Stimulated activated CD4-positive, alpha-beta T cell treated with anti-CD3 and anti-CD28 coated beads, TNF-alpha, amount 100 ng/mL, for 24 hours (primary cell): ENCODE measurements at places on chromosomes 1 and 21.

DNA sequence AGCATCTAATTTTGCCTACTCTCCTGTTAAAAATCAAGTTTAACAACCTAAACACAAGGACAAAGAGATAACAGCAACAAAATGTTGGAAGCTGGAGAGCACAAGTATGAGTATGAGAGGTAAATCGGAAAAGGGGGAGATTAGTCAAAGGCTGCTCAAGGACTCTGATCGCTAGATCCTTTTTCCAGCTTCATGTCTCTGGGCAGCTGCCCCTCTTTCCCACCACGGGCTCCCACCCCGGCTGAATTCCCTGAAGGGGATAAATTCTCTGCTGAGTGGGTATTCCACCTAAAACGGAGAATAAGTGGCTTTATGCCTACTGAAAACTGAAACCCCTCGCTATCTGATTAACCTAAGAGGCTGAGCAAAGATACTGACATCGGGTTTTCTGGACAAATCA, 696 bp upstream of the CTBS start:
- no peak for DNase-seq

- DNase-seq = no peak
These were observed 46.8 kb upstream of the BARHL2 start for GRCh38 chr1:90763930-90764329.

- no peak for DNase-seq
These were observed 75.2 kb upstream of the TSPAN2 start for GRCh38 chr1:115164484-115164883.

GRCh38 chr1:212413902-212414327, 771 bp downstream of the PACC1 start:
- no peak for DNase-seq

- DNase-seq = no peak
These were observed 38.4 kb downstream of the NCMAP start for GRCh38 chr1:24594328-24594598.

GRCh38 chr1:224359207-224359606, 2.5 kb downstream of the CNIH4 start:
- DNase-seq = no peak

- no peak for DNase-seq
These were observed 6.2 kb downstream of the BECN2 start for GRCh38 chr1:241963722-241964121.

DNA sequence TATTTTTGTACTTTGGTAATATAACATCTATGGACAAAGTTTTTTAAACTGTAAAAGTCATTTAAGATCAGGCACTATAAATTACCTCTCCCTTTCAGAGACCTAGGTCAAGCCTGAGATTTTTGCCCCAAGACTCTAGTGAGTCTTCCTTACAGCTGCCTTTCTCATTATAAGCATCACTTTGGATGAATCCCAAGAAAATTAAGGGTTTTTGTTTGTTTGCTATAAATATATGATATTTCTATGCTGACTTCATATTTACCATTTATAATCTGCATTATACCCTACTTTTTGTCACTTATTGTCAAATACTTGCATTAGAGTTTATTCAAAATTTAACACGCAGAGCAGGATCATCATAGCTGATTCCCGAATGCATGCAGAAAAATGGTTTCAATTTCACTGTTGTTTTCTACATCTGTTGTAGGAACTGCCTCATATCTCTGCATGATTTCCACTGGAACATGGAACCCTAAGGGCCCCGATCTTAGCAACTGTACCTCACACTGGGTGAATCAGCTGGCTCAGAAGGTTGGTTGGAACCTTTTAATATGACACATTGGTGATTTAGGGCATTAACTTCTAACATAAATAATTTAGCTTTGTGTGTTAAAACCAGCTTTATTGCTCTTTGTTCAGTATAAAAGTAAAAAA, 150.0 kb downstream of the ADGRL2 start:
- no peak for DNase-seq

DNA sequence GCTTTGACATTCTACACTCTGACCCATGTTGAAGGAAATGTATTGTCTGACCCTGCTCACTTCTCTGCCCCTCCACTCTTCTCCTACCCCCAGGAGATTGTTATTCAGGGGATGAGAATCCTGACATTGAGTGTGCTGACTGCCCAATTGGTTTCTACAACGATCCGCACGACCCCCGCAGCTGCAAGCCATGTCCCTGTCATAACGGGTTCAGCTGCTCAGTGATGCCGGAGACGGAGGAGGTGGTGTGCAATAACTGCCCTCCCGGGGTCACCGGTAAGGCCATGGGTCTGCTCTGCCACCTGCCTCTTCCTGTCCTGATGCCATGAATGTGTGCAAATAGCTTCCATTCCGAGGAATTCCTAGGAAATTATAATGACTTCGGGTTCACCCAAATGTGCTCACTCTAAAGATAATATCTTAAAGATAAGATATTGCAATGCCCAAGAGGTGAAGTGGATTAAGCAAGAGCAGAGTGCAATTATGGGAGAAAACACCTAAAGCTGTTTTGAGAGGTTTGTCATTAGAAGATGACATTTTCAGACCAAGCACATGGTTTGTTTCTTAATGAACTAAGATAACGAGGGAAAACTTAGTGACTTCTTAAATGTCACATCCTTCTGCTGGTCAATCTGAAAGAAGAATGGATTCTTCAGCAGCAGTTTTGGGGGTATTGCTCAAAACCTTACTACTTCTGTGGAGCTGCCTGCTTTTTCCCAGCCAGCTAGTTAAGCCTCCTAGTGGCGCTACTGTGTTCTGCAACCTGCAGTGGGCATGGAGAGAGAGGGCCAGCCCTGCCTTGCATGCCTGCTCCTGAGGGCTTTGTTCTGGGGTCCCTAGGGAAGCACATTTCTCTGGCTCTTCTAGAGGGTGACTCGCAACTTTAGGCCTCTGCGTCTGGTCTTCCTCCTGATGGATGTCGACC, 41.6 kb downstream of the LAMC2 start:
- DNase-seq = no peak

DNA sequence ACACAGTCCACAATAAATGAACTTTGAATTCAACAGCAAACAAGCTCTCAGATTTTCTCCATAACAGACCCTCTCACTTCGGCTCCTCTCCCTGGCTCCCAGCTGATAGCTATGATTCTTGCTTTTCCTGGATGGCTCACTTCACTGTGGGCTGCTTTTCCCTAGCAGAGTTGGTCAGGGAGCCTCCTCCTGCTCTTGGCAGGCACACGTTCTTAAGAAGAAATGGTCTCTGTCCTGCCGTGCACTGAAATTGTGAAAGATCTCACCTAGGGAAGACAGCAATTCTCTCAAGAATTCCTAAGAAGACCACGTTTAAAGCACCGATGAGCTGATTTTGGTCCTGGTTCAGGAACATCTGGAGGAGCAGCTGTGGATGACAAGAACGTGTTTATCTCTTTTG, 148.5 kb upstream of the KCNK2 start:
- no peak for DNase-seq

GRCh38 chr1:233075915-233076295, 125.5 kb downstream of the NTPCR start:
- DNase-seq = no peak

DNA sequence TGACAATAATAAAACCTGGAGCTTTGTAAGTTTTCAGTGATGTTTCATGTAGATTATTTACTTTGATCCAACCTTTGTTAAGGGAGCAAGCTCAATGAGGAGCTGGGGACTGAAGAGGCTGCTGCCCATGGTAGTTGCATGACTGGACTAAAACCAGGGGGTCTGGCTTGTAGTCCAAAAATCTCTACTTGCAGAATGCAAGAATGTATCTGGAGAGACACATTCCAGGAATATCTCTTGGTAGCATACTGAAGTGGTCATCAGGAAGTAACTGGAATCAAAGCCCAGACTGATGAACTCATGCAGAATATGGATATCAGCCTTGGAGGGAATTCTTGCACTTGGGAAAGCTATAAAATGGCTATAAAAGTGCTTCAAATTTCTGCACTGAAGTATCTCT, 5.8 kb upstream of the KIAA0040 start:
- DNase-seq = no peak

- no peak for DNase-seq
These were observed 136.3 kb downstream of the CLEC20A start for GRCh38 chr1:178360421-178360820.

- DNase-seq = no peak
These were observed 61.4 kb upstream of the DIRAS3 start for GRCh38 chr1:68111519-68112436.

DNA sequence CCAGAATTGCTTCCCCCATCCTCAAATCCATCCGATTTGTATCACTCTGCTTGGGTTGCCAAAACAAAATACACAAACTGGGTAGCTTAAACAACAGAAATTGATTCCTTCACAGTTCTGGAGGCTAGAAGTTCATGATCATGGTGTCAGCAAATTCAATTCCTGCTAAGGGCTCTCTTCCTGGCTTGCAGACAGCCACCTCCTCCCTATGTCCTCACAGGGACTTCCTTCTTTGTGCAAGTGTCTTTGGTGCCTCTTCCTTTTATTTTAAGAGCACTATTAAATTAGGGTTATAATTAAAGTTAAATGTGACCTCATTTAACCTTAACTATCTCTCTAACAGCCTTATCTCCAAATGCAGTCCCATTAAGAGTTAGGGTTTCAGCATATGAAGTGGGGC, 112.8 kb downstream of the PLPP3 start:
- DNase-seq = no peak

- no peak for DNase-seq
These were observed 375.3 kb downstream of the USH2A start for GRCh38 chr1:216047811-216048572.

- peak; percentile 82 for DNase-seq
These were observed 51.8 kb downstream of the EDN2 start for GRCh38 chr1:41432481-41433280.
